ACHN (cell line): ENCODE measurements at places on chromosomes 2 and 18.

GRCh38 chr18:41829647-41830516 is 125.2 kb upstream of the PIK3C3 start:
- no peak for DNase-seq

GRCh38 chr2:235141411-235142128 is 189.8 kb downstream of the SH3BP4 start:
- DNase-seq = no peak

DNA sequence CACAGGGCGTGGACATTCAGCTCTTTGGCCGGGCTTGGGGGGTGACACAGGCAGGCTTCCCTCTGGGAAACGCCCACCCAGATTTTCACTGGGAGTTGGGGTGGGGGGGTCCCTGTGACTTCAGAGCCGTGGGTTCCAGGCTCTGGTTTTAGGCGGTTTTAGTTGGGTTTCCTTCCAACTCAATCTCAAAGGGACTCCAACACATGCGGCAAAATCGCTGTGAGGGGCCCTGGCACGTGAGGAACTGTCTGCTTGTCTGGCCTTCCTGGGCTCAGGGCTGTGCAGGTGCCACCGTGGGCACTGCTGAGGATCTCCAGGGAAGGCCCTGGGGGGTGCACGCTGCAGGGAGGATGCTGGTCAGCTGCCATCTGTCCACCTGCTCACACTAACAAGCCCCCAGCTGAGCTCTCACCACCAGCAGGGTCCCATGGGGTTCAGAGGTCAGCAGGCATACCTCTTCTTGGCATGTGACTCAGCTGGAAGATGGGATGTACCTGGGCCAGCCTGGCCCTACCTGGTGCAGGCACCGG is 11.7 kb downstream of the HS6ST1 start:
- DNase-seq = no peak

DNA sequence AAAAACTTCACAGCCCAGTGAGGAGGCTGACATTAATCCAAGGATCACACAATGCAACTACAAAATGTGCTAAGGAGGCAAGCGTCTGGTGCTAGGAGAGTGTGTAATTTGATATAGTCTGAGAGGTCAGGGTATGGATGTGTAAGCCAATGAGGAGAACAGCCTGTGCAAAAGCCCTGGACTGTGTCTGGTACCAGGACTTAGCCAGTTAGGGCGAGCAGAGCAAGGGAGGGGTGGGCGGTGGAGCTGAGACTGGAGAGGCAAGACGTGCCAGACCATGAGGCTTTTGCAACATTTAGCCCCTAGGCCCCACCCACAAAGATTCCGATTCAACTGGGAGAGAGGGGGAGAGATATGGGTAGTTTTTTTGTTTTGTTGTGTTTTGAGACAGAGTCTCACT is 33.5 kb upstream of the SPRED2 start:
- DNase-seq = no peak

- DNase-seq = peak; percentile 47
Measured at GRCh38 chr2:3492951-3493614, 26.2 kb downstream of the ADI1 start.

- DNase-seq = no peak
Measured at GRCh38 chr2:65275141-65275915, 47.7 kb downstream of the ACTR2 start.

DNA sequence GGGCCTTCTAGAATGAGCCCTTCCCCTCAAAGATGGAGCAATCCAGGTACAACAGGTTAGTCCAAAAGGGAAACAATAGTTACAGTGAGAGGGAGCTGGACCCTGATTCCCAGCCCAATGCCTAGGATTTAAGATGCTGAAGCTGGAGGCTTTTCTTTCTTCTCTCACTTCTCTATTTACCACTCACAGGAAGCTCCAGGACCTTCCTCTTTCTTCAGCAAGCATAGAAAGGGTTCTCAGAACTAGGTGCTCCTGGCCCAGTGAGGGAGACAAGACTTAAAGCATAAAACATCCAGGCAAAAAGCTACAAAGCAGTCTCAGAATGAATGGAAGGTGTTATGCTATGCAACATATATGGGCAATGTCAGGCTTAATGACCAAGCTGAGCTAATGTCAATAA is 279.0 kb downstream of the SRBD1 start:
- no peak for DNase-seq

GRCh38 chr18:46555213-46555612 is 101.8 kb downstream of the LOXHD1 start:
- no peak for DNase-seq

- no peak for DNase-seq
Measured at GRCh38 chr18:25305584-25305983, 46.4 kb downstream of the ZNF521 start.

DNA sequence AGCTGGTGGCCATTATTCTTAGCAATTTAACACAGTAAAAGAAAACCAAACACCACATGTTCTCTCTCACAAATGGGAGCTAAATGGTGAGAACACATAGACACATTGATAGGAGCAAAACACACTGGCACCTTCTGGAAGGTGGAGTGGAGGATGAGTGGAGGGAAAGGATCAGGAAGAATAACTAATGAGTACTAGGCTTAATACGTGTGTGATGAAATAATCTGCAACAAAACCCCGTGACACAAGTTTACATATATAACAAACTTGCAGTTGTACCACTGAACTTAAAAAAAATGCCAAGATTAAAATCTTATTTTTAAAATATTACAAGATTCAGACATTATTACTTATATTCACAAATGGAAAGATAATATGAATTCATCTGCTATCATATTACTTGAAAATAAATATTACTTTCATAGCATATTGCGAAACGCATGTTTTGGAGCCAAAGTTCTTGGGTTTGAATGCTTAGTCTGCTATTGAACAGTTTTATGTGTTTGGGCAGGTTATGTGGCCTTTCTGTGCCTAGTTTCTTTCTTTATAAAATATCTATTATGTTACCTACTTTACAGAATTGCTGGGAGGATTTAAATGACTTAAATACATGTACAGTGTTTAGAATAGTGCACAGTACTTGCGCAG is 20.5 kb downstream of the ANKRD62 start:
- DNase-seq = no peak

- peak; percentile 62 for DNase-seq
Measured at GRCh38 chr2:121665504-121665903, 16.2 kb upstream of the CLASP1 start.

- DNase-seq = no peak
Measured at GRCh38 chr2:212495046-212495445, 43.6 kb downstream of the ERBB4 start.

- DNase-seq = no peak
Measured at GRCh38 chr18:73707035-73707434, 440.6 kb downstream of the FBXO15 start.

DNA sequence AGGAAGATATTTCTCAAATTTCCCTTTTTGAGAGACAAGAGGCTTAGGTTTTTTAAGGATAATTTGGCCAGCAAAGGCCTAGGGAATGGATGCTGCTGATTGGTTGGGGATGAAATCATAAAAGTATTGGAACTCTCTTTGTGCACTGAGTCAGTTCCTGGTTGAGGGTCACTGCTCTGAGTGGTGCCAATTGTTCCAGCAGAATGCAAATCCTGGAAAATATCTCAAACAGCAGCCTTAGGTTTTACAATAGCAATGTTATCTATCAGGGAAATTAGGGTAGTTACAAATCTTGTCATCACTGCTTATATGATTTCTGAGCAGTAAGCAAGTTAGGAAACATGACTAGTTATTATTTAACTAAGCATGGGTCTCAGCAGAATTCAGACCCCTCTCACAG is 96.2 kb downstream of the RAD51AP2 start:
- no peak for DNase-seq

DNA sequence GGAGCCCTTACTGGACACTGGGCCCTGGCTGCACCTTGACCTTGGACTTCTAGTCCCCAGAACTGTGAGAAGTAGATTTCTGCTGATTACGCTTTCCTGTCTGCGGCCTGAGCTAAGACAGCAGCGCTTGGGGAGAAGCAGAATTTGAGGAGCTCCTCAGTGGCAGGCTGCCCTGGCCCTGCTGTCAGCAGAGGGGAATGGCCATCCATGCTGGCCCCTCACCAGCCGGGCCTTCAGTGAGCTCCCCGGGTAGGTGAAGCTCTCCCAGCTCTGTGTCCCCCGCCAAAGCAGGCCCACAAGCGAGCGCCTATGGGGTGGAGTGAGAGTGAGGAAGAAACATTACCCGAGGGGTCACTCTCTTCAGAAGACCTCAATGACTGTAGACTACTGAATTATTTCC is 51.6 kb downstream of the RRM2 start:
- DNase-seq = no peak

DNA sequence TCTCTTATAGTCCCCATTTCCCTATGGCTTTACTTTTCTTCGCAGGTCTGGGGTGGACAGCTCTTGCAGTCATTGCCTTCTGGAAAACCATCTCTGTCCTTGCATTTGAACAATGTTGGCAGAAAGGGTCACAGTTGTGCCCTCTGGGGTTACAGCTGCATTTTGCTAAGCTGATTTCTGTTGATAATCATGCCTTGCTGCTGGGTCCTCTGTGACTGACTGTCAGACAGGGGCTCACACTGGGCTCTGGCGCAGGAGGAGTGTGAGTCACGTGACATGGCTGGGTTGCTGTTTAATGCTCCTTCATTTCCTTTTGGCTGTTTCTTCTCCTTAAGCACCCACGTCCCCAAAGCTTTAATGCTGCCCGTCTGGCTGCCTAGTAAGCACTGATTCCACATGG is 196.6 kb upstream of the LHCGR start:
- DNase-seq = no peak

- DNase-seq = peak; percentile 39
Measured at GRCh38 chr18:27017901-27018500, 152.5 kb upstream of the AQP4 start.

DNA sequence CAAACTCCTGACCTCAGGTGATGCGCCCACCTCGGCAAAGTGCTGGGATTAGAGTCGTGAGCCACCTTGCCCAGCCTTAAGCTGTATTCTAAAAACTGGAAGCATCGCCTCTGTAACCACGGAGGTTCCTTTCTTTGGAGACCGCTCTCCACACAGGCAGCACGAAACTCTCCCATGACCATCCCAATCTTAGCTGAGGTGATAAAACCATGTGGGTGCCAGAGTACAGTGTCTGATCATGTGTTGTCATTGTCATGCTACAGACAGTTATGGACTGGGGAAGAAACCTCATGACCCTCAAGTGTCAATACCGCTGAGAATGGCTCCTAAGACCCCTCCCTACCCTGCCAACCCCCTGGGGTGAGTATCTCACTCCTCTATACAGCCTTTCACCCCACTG is 41.4 kb upstream of the EPG5 start:
- no peak for DNase-seq

DNA sequence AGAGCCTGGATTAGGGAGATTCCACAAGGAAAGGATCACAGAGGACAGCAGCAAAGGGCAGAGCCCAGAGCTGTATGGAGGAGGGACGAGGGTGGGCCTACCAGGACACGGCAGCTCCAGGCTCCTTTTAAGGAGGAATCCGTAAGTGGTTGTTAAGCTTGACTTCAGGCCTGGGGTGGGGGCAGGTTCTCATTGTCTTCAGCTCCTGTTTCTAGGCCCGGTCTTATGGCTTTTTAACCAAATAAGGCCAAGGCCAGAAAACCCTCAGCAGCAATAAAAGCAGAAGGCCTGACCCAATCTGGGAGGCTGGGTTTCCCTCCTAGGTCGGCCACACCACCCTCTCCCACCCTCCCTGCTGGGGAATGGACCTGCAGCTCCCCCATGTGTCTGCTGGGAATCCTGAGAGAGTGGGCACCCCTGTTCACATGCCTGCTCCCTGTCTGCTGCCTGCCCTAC is 111.2 kb downstream of the PLB1 start:
- DNase-seq = peak; percentile 39

GRCh38 chr2:79793006-79793405 is 280.2 kb downstream of the CTNNA2 start:
- no peak for DNase-seq

DNA sequence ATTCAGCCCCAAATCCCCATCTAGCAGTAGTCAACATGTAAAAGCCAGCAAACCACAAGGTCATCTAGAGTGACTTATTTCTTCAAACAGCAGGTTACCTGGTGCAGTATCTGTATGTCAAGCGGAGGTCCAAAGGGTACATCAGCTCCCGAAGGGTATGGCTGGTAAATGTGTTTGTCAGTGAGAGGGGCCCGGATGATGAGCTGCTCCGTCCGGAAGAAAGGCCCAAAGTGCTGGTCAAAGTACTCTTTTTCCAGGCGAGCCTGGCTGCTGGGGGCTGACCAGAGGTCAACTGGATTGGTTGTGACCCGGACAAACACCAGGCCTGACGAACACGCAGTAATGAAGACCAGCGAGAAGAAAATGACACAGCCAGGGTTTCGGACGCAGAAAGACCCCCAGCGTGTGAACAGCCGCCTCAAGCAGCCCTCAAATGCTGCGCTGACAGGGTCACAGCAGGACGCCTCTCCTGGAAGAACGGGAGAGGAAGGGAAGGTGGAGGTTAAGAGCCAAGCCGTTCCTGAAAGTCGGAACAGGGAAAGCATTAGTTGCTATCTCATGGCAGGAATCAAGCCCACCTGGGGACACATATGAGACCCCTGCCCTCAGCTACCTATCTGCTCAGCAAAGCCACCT is 30.0 kb downstream of the NPC1 start:
- no peak for DNase-seq

DNA sequence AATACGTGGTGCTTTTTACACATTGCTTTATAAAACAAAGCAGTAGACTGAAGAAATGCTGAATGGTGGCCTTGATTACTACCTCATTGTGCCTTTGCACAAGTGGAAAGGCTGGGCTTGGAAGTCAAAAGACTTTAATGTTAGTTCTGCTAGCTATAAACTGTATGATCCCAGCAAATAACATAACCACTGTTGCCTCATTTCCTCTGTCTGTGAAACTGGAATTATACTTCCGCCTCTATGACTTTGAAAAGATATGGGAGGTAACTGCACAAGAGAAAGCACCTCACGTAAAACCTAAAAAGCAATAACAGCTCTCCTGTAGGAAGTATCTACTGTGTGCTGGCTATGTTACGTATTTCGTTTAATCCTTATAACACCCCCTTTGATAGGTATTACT is 43.4 kb upstream of the DSC1 start:
- DNase-seq = no peak

DNA sequence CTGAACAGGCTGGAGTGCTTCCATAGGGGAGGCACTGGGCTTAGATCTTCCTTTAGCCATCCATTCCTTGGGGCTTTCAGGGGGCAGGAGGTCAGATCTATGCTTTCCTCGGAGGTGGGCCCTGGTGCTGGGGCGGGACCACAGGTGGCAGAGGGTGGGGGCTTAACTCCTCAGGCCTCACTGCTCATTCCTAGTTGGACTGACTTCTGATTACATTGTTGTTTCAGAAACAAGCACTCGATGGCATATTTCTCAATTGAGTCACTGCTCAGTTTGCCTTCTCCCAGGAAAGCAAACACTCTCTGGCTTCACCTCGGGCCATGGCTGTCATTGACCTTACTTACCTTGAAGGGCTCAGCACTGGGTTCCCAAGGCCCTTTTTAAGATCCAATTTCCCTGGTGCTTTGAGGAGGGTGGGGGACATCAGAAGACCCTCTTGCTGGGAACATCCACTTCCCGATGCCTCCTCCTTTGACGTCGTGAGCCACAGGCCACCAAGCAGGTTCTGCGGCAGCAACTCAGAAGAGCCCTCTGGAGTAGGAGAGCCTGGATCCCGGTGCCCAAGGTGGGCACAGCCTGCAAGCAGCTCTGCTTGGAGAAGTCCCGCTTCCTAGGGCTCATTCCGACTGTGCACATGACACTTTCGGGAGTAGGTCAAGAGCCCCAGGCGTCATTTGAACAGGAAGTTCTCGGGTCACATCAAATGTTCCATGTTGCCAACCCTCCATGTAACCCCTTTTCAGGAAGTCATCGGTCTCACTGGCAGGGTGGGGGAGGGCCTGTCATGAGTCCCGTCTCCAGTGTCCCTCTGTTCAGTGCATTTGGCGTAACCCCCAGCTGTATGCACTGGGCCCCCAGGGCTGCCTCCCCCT is 40.6 kb downstream of the SDC1 start:
- DNase-seq = peak; percentile 84

- no peak for DNase-seq
Measured at GRCh38 chr2:628651-629050, 48.6 kb downstream of the TMEM18 start.

- DNase-seq = no peak
Measured at GRCh38 chr2:8371653-8372052, 310.2 kb upstream of the ID2 start.
